Parietal lobe (tissue), 2 donors: ENCODE measurements at places on chromosomes 6 and 20. TPM values are rescaled to one million over a fixed set of nuclear protein-coding genes. Genes with fewer than 3 reads are reported as not detected.

SOX4 gene
- total RNA-seq, result 272 TPM

REM1 gene
- total RNA-seq, result 0.31 TPM

MOCS3 gene
- 8.5 TPM for total RNA-seq

PACRG gene
- 8.5 TPM for total RNA-seq

NOX3 gene
- total RNA-seq, result not detected

LY6G6C gene
- total RNA-seq, result not detected

C20orf144 gene
- total RNA-seq, result 0.31 TPM

SLC22A16 gene
- total RNA-seq, result not detected

TOX2 gene
- 0.63 TPM for total RNA-seq

PAK5 gene
- 67.0 TPM for total RNA-seq

ARFGEF3 gene
- total RNA-seq, result 84.8 TPM

CLPSL1 gene
- not detected for total RNA-seq

TFAP2D gene
- total RNA-seq, result not detected

HLA-DQA2 gene
- total RNA-seq, result not detected

PTPRK gene
- total RNA-seq, result 377 TPM

PPP1R14C gene
- 35.1 TPM for total RNA-seq

OLIG3 gene
- total RNA-seq, result not detected

PACSIN1 gene
- 4.1 TPM for total RNA-seq

KCNK15 gene
- total RNA-seq, result not detected

TMEM14A gene
- 59.5 TPM for total RNA-seq

CDSN gene
- total RNA-seq, result not detected

CENPW gene
- 8.5 TPM for total RNA-seq

CCN2 gene
- 5.6 TPM for total RNA-seq

APCDD1L gene
- total RNA-seq, result not detected

C20orf204 gene
- 4.4 TPM for total RNA-seq

GPSM3 gene
- 0.63 TPM for total RNA-seq

PBOV1 gene
- not detected for total RNA-seq

SLC17A2 gene
- total RNA-seq, result not detected

CCN6 gene
- not detected for total RNA-seq

OPN5 gene
- total RNA-seq, result not detected

ID1 gene
- 26.0 TPM for total RNA-seq

GMPR gene
- 0.63 TPM for total RNA-seq

FILIP1 gene
- total RNA-seq, result 2.2 TPM

SMLR1 gene
- not detected for total RNA-seq

ABT1 gene
- total RNA-seq, result 11.0 TPM

DSP gene
- total RNA-seq, result 2.5 TPM

SYTL3 gene
- 2.5 TPM for total RNA-seq

UBD gene
- total RNA-seq, result not detected

OR2J3 gene
- not detected for total RNA-seq

PROKR2 gene
- 44.8 TPM for total RNA-seq

BANF2 gene
- total RNA-seq, result not detected

SLC35F1 gene
- total RNA-seq, result 90.8 TPM

BTN3A1 gene
- 28.5 TPM for total RNA-seq

CEP43 gene
- 35.7 TPM for total RNA-seq

BPIFA1 gene
- not detected for total RNA-seq

PLAGL1 gene
- 43.8 TPM for total RNA-seq

TNXB gene
- total RNA-seq, result 8.1 TPM
